ENCODE measurements at places on chromosomes 5 and 9.

- no peak for DNase-seq
Observed at GRCh38 chr5:128097224-128097623, 13.7 kb downstream of the SLC12A2 start.

- no peak for DNase-seq
Observed at GRCh38 chr5:15914638-15915037, 265.0 kb downstream of the MARCHF11 start.

DNA sequence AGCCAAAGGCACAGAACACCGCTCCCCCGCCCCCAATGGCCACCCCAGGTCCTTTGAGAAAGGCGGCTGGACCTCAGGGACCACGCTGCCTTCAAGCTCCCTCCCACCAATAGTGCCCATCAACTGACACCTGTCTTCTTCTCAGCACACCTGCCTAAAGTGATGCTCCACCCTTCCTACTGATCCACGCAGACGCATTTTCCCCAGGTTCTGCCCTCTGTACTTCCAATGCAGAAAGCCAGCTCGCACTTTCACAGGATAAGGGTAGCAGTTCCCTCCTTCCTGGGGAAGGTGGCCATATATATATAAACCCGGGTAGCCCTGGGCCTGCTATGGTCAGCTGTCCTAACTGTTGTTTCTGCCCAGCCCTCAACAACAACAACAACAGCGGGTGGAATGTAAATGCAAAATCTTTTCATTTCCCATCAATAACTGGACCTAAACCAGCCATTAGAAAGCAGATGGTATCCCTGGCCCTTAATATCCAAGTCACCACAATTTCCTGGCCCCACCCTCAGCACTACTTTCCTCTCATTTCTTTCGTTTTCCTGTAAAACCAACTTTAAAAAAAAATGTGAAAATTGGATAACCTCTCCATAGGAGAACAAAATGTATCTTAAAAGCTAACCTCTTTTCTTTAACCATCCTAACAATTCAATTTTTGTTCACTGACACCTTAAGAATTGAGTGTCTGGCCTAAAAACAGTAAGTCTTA, 1.7 kb downstream of the GOLM1 start:
- DNase-seq, result no peak

- DNase-seq, result no peak
Observed at GRCh38 chr9:130995086-130996011, 13.6 kb upstream of the LAMC3 start.

DNA sequence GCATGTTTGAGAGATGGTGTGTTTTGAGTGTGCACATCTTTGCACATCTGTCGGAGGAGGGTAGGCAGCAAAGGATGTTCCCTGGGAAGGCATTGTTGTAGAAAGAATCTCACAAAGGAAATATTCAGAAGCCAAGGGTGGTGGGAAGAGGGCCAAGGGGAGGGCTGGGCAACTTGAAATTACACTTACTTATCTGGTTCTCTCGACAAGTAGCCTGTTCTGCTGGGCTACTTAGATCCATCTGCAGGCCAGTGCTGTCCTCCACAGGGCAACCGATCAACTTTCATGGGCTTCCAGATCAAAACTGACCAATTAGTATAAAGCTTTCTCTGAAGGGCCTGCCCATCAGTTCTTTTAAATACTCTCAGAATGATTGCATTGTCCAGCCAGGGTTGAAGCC, 495.2 kb downstream of the GADD45G start:
- no peak for DNase-seq

DNA sequence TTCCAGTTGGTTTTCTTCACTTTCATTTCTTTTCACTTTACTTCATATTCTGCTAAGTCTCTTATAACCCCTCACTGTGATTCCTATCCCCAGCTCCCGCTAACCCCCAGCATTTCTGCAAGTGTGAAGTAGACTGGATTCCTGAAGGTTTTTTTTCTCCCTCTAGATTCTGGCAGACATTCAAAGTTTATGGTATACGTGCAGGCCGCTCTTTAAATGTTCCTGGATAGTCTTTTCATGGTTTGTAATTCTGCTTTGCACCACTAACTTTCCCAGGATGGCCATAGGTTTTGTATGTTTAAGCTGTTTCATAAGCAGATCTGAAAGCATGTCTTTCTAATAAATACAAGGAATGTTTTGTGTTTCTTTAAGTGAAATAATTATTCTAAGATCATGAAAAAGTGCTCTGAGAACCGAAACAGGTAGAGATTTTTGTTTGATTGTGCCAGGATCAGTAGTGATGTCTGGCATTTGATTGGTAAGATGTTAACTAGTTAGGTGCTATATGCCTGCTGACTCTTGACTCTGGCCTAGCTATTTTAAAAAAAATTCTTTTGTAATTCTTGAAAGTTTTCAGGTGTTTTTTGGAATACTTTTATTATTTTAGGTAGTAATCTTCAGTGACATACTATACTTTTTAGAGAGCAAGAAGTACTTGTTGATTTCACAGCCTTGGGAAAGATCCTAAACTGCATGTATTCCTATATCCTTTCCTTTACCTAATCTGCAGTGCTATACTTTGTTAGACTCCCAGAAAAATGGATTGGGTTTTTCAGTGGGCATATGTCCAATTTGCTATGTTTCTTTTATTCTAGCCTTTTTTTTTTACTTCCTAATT, 29.7 kb downstream of the CNOT6 start:
- no peak for DNase-seq

- no peak for DNase-seq
Observed at GRCh38 chr5:96901384-96901783, 25.1 kb downstream of the ERAP2 start.

GRCh38 chr9:116163293-116164055, 9.9 kb downstream of the PAPPA start:
- no peak for DNase-seq

GRCh38 chr5:10666531-10667299, 94.3 kb downstream of the DAP start:
- no peak for DNase-seq

DNA sequence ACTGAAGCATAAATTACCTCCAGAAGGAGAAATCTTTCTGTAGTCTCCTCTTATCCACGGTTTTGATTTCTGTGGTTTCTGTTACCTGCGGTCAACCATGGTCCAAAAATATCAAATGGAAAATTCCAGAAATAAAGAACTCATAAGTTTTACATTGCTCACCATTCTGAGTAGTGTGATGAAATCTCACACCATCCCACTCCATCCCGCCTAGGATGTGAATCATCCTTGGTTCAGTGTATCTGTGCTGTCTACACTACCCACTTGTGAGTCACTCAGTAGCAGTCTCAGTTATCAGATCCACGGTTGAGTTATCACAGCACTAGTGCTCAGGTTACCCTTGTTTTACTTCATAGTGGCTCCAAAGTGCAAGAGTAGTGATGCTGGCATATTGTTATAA, 371.2 kb downstream of the NFIB start:
- no peak for DNase-seq

DNA sequence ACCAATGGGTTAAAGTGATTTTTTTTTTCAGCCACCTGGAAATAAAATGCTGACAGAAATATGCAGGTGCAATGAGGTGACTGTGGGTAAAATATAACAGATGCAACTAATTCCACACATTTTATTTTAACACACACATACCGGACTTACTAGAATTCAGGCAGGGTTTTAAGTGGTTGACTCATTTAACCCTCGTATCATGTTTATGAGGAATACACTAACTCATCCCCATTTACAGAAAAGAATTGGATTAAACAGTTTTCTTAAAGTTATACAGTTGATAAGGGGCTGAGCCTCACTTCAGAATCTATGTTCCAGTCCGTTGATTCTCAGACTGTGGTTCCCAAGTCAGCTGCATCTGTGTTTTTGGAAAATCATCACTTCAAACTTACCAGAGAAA, 207.5 kb downstream of the CHSY3 start:
- no peak for DNase-seq

DNA sequence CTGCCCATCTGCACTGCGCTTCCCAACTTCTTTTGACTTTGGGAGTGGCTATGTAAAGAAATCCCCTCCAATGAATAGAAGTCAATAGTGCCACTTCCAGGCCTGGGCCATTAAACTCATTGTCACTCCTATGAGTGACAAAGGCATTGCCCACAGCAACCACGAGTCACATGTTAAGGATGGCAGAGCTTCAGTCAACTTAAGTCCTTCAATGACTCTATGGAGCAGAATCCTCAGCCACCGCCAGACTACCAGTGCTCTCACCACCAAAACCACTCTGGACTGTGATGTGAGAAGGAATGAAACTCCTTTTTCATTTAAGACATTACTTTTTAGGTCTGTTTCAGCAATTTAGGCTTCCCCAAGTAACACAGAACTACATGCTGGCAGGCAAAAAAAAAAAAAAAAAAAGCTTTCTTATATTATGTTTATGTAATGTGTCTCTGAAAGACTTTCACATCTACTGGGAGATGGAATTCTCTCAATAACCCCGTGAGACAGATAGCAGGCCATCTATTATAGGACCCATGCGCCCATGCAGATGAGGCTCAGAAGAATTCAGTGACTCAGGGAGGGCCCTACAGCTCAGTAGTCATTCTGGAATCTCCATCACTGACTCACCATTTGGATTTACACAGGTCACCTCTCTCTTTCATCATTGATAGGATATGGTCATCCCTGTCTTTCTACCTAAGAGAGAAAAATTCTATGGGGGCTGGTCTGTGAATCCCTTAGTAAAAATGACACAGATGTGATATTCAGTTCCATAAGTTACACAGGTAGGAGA, 180.5 kb downstream of the CEMIP2 start:
- no peak for DNase-seq

GRCh38 chr5:135950611-135951010, 4.2 kb downstream of the LECT2 start:
- no peak for DNase-seq

DNA sequence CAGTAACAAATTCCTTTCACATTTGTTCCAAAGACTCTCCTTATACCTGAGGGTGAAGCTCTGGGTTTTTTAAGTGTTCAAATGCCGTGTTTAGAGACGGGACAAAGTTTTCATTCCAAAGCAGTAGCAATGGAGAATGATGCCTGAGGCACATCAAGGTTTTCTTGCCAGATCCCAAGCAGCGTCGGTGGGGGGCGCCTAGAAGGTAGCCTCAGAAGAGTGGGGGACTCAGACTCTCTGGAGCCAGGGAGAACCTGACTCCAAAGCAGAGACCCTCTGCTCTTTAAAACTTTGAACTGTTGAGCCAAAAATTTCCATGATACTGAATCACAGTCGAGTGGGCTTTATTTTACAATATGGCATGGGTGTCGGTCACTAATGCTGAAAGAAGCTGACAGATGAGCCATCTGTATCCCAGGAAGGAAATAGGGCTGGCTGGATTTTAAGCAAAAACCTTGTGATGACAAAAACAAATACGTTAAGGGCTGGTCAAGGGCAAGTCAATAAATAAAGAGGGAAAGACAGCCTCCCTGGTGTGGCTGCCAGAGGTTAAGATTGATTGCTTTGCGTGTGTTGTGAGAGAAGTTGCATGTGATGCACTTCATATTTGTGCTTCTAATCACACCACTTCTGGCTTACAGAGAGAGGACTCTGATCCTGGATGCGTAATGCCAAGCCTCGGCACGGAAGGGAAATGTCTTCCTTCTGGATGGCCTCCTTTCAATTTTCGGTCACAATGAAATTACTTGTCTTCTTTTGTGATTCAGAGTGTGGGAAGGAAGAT, 161.1 kb upstream of the EFNA5 start:
- no peak for DNase-seq

DNA sequence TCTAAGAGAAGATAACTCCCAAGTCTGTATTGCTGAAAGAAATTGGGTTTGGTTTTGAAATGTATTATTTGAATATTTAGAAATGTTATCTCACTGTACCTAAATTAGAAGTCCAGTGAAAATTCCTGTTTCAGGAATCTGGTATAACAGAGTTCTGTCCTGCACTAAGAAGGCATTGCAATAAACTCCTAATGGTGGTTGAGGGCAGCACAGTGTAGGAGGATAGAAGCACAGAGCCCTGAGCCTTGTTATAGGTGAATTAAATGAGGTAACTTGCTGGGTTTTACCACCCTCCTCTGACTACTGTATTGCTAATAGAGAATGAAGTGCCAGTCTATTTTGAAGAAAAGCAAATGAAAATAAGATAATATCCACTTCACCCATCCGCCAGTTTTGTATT, 143.4 kb downstream of the CD180 start:
- DNase-seq, result no peak

DNA sequence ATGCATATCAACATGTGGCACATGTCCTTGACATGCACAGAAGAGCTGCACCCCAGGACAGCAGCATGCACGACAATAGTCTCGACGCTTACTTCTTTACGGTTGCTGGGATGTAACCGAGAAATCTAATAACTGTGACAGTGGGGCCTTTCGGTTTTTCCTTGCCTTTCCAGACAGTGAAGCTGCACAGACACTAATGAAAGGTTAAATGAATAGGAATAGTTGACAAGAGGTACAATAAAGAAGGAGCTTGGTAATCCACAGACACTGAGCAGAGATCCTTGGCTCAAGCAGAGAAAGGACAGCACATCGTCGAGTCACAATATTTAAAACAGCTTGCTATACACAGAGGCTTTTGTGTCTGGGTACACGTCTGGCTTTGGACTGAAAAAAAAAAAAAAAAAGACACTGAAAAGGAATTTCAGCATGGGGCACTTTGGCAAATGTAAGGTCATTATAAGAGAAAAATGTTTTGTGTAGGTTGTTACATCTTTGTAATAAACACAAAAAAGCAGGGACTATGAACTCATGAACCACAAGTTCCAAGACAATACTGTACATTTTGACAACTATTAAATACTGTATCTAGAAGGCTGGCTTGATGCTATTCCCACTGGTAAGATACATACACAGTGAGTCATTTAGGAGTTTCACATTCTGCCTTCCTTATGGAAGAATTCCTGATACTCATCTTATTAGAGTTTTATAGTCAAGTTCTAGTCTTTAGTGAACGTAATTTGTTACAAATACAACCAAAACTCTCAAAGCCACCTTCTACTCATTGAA, 5.6 kb downstream of the BNC2 start:
- no peak for DNase-seq

- DNase-seq, result no peak
Observed at GRCh38 chr9:83024506-83025125, 38.3 kb downstream of the RASEF start.

- no peak for DNase-seq
Observed at GRCh38 chr9:129834489-129835127, 467 bp downstream of the C9orf78 start.

- no peak for DNase-seq
Observed at GRCh38 chr5:149072376-149072775, 9.5 kb upstream of the SH3TC2 start.
